ENCODE measurements at places on chromosomes 13 and 19. TPM values are rescaled to one million over a fixed set of nuclear protein-coding genes. Genes with fewer than 3 reads are reported as not detected.

The POSTN gene
- 0.20 TPM for total RNA-seq

The ZSCAN1 gene
- not detected for total RNA-seq

The HSPB6 gene
- 0.46 TPM for total RNA-seq

The ZNF527 gene
- 3.8 TPM for total RNA-seq

The ZNF296 gene
- 7.8 TPM for total RNA-seq

The PCDH17 gene
- total RNA-seq = 0.05 TPM

The CYP4F2 gene
- total RNA-seq = not detected

The SIGLEC12 gene
- total RNA-seq = not detected

The SHISA7 gene
- not detected for total RNA-seq

The CCL25 gene
- not detected for total RNA-seq

The ZNF443 gene
- 2.4 TPM for total RNA-seq
